CD4-positive, alpha-beta memory T cell (primary cell): ENCODE measurements at places on chromosomes 13 and 19. TPM values are rescaled to one million over a fixed set of nuclear protein-coding genes. Genes with fewer than 3 reads are reported as not detected.

BIVM gene
- total RNA-seq = 9.9 TPM

ZNF611 gene
- 52.8 TPM for total RNA-seq

FFAR1 gene
- total RNA-seq = not detected

REEP6 gene
- 3.3 TPM for total RNA-seq

NLRP12 gene
- not detected for total RNA-seq

ZNF160 gene
- total RNA-seq = 81.1 TPM

INSR gene
- 1.2 TPM for total RNA-seq

SYT5 gene
- total RNA-seq = not detected

DNA sequence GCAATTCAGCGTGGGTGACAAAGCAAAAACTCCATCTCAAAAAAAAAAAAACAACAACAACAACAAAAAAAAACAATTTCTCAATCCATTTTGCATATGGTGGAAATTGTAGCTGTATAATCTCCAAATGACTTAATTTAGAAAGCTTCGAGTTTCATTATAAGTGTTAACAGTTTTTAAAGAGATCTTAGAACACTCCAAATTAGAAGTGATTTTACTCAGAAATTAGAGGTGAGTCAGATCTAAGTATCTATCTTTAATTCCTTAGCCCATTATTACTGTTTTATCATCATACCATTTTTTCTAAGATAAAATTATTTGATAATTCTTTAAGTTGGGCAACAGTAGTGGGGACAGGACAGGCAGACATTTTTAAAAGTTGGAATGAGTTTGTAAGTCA, 60.5 kb downstream of the ZMYM2 start:
- peaks cover 4% of the 10 kb centered on the region for H3K36me3 ChIP-seq
- H3K4me3 ChIP-seq = no peak overlapping the region
- DNase-seq = no peak
- no peak overlapping the region for H3K27ac ChIP-seq
- H3K27me3 ChIP-seq = no peaks in the 10 kb centered on the region
- H3K4me1 ChIP-seq = no peaks in the 10 kb centered on the region

- no peak overlapping the region for H3K27ac ChIP-seq
- no peak for DNase-seq
- H3K36me3 ChIP-seq = no peaks in the 10 kb centered on the region
- no peaks in the 10 kb centered on the region for H3K27me3 ChIP-seq
These were observed 47.0 kb upstream of the DIAPH3 start for GRCh38 chr13:60210510-60211330.

GRCh38 chr19:40355975-40356680, 7.6 kb downstream of the PLD3 start:
- no peak for DNase-seq
- no peaks in the 10 kb centered on the region for H3K4me1 ChIP-seq
- no peak overlapping the region for H3K27ac ChIP-seq
- no peaks in the 10 kb centered on the region for H3K36me3 ChIP-seq

DNA sequence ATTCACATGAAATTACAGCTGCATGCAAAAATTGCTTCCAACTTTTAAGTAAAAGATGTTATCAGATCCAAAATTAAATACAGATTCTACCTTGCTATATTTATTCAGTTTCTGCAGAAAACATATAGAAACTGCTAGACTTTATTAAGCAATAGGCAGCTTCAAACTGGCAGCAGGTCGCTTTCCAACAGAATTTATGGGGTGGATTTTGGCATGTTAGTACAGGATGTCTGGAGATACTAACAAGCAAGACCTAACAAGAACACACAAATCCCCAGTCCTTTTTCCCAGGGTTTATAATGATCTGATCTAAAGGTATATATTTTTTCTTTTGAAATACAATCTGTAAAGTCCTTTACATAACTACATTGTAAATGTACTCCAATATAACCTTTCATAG, 27.5 kb downstream of the TBC1D4 start:
- H3K36me3 ChIP-seq = no peaks in the 10 kb centered on the region
- H3K4me3 ChIP-seq = no peak overlapping the region
- H3K4me1 ChIP-seq = no peaks in the 10 kb centered on the region
- DNase-seq = no peak
- H3K27ac ChIP-seq = no peak overlapping the region
- no peaks in the 10 kb centered on the region for H3K27me3 ChIP-seq

- no peaks in the 10 kb centered on the region for H3K4me1 ChIP-seq
- DNase-seq = no peak
- no peaks in the 10 kb centered on the region for H3K36me3 ChIP-seq
- H3K4me3 ChIP-seq = no peak overlapping the region
These were observed 18.7 kb downstream of the SHC2 start for GRCh38 chr19:442085-442484.

GRCh38 chr13:49840675-49841074, 48.2 kb upstream of the KPNA3 start:
- H3K4me1 ChIP-seq = no peaks in the 10 kb centered on the region
- no peak overlapping the region for H3K4me3 ChIP-seq
- no peaks in the 10 kb centered on the region for H3K36me3 ChIP-seq
- no peak overlapping the region for H3K27ac ChIP-seq
- H3K27me3 ChIP-seq = no peaks in the 10 kb centered on the region

GRCh38 chr13:66574606-66575005, 655.5 kb downstream of the PCDH9 start:
- no peak overlapping the region for H3K4me3 ChIP-seq
- no peak for DNase-seq
- no peaks in the 10 kb centered on the region for H3K4me1 ChIP-seq

DNA sequence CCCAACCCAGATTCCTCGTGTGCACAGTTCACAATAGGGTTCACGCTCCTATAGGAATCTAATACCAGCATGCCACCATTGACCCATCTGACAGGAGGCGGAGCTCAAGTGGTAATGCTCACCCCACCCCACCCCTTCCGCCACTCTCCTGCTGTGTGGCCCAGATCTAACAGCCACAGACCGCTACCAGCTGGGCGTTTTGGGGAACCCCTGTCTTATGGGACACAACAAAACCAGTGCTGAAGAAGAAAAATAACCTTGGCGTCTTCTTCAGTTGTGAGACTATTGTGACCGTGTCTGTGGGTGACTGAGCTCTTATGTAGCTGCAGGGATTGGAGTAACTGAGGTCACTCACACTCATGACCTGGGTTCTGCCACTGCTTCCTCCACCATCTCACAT, 5.2 kb upstream of the OR10H1 start:
- H3K4me1 ChIP-seq = no peaks in the 10 kb centered on the region
- no peak overlapping the region for H3K27ac ChIP-seq
- DNase-seq = no peak
- no peaks in the 10 kb centered on the region for H3K36me3 ChIP-seq

DNA sequence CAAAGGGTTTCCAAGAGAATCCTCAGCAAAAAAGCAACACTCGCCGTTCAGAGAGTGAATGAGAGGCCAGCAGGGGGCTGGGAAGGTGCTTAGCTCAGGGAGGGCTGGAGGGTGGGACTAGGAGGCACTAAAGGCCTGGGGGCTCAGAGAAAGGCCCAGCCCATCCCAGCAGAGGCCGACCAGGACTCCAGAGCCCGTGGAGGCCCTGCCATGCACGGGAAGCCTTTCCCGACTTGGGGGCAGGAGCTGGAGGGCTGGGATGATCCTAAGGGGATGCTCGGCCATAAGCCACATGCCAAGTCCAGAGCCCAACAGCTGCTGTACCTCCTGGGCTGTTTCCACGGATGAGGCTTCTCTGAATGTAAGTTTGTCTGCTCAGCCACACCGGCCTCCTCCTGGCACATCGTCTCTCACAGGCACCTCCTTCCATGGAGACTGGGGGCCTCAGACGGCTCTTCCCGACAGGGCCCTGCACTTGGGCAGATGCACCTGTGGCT, 19.5 kb downstream of the RASA3 start:
- no peak overlapping the region for H3K4me3 ChIP-seq
- no peak overlapping the region for H3K27ac ChIP-seq
- peaks cover 48% of the 10 kb centered on the region for H3K36me3 ChIP-seq

DNA sequence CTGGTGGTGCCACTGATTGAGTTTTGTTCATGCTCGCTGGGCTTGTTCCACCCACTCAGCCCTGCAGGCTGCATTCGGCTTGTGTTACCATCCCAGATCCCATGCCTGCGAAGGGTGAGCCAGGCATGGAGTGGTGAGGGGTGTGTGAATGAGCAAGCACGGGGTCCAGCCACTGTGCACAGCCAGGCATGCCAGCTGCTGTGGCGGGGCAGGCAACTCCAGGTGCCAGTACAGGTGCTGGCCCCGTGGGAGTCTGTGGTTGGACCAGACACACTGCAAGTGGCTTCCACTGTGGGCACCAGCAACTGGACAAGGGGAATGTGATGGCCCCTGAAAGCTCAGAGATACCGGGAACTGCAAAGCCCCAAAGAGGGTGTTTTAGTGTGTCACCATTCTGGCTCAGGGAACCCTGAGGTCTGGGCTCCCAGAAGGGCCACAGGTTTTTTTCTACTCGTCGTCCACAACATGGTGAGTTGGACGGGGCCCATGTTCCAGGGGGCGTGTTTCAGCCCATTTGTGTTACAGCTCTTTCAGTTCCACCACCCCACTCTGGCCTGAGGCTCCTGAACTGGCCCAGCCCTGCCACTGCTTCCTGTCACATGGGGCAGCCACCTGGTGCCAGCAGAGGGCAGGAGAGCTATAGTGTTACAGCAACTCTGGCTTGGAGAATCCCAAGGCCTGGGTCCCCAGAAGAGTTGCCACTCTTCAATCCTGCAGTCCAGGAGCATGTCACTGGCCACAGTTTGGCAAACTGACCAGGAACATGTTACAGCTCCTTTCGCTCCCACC, 217.0 kb upstream of the OBI1 start:
- H3K27ac ChIP-seq = no peak overlapping the region
- no peak for DNase-seq
- no peaks in the 10 kb centered on the region for H3K27me3 ChIP-seq
- H3K36me3 ChIP-seq = no peaks in the 10 kb centered on the region
- no peak overlapping the region for H3K4me3 ChIP-seq

GRCh38 chr19:10766049-10766623, 48.3 kb downstream of the DNM2 start:
- no peak overlapping the region for H3K27ac ChIP-seq
- no peaks in the 10 kb centered on the region for H3K27me3 ChIP-seq
- H3K4me1 ChIP-seq = peaks cover 73% of the 10 kb centered on the region
- peaks cover 14% of the 10 kb centered on the region for H3K36me3 ChIP-seq

DNA sequence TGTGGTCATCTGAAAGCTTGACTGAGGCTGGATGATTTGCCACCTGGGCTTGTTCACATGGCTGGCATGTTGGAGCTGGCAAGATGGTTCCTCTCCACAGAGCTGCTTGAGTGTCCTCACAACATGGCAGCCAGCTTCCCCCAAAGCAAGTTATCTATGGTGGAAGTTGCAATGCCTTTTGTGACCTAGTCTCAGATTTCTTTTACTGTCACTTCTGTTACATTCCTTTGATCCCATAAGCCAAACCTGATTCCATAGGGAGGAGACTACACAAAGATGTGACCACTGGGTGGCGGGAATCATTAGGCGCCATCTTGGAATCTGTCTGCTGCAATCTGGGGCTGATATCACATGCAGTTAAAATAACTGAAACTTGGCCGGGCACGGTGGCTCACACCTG, 17.5 kb upstream of the LMTK3 start:
- H3K4me1 ChIP-seq = no peaks in the 10 kb centered on the region
- no peak overlapping the region for H3K4me3 ChIP-seq
- no peaks in the 10 kb centered on the region for H3K36me3 ChIP-seq
- H3K27me3 ChIP-seq = no peaks in the 10 kb centered on the region
- DNase-seq = no peak
- no peak overlapping the region for H3K27ac ChIP-seq

- peak overlapping the region; percentile 87 for H3K27ac ChIP-seq
- no peaks in the 10 kb centered on the region for H3K27me3 ChIP-seq
- DNase-seq = peak; percentile 49
- H3K4me3 ChIP-seq = peak overlapping the region; percentile 78
- H3K36me3 ChIP-seq = peaks cover under 1% of the 10 kb centered on the region
- peaks cover 66% of the 10 kb centered on the region for H3K4me1 ChIP-seq
These were observed 7.1 kb upstream of the CIRBP start for GRCh38 chr19:1261798-1262622.

- DNase-seq = no peak
- H3K27ac ChIP-seq = no peak overlapping the region
- no peaks in the 10 kb centered on the region for H3K4me1 ChIP-seq
- H3K4me3 ChIP-seq = no peak overlapping the region
- no peaks in the 10 kb centered on the region for H3K27me3 ChIP-seq
- H3K36me3 ChIP-seq = no peaks in the 10 kb centered on the region
These were observed 1342.6 kb upstream of the SPRY2 start for GRCh38 chr13:81683521-81683920.

- DNase-seq = no peak
- no peak overlapping the region for H3K4me3 ChIP-seq
- no peaks in the 10 kb centered on the region for H3K36me3 ChIP-seq
- H3K4me1 ChIP-seq = peaks cover 12% of the 10 kb centered on the region
These were observed 15.8 kb upstream of the GARIN5A start for GRCh38 chr19:50492303-50493052.

- H3K27me3 ChIP-seq = no peaks in the 10 kb centered on the region
- no peak for DNase-seq
- no peak overlapping the region for H3K4me3 ChIP-seq
- H3K4me1 ChIP-seq = no peaks in the 10 kb centered on the region
These were observed 315.2 kb downstream of the ATP8A2 start for GRCh38 chr13:25686831-25687470.

- H3K27ac ChIP-seq = peak overlapping the region; percentile 28
- H3K36me3 ChIP-seq = peaks cover 18% of the 10 kb centered on the region
- no peak for DNase-seq
- H3K4me1 ChIP-seq = peaks cover 58% of the 10 kb centered on the region
- H3K4me3 ChIP-seq = no peak overlapping the region
These were observed 3.0 kb downstream of the ZMYM2 start for GRCh38 chr13:19961489-19961888.

GRCh38 chr19:3637621-3638020, 11.0 kb upstream of the CACTIN start:
- H3K27me3 ChIP-seq = no peaks in the 10 kb centered on the region
- no peak for DNase-seq
- H3K27ac ChIP-seq = no peak overlapping the region
- no peaks in the 10 kb centered on the region for H3K4me1 ChIP-seq

- no peak overlapping the region for H3K27ac ChIP-seq
- H3K4me1 ChIP-seq = no peaks in the 10 kb centered on the region
- no peak for DNase-seq
- no peak overlapping the region for H3K4me3 ChIP-seq
- H3K36me3 ChIP-seq = peaks cover 26% of the 10 kb centered on the region
- no peaks in the 10 kb centered on the region for H3K27me3 ChIP-seq
These were observed 13.4 kb downstream of the UBXN6 start for GRCh38 chr19:4443966-4444764.

DNA sequence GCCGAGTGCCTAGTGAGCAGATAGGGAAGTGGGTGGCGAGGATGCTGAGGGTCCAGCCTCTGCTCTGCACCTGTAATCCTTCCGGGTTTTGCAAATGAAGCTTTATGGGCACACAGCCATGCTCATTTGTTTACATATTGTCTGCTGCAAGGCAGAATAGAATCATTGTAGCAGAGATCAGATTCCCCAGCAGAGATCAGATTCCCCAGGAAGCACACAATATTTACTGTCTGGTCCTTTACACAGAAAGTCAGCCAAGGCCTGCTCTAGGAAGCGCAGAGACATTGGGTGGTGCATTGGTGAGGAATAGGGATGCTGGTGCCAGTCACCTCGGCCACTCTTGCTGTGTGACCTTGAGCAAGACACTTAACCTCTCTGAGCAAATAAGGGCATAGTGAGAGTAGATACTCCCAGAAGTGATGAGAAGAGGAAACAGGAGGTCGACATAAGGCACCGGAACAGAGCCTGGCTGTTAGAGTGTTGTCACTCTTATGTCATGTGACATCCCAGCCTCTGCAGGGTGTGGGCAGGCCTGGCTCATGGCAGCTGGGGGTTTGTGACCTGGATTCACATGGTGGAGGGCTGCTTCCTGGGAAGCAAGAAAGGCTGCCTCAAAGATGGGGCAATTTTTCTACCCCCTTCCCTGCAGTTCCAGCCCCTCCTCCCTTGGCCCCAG, 25.6 kb downstream of the CARM1 start:
- no peak overlapping the region for H3K27ac ChIP-seq
- no peak for DNase-seq
- H3K4me3 ChIP-seq = no peak overlapping the region

- H3K4me1 ChIP-seq = no peaks in the 10 kb centered on the region
- no peaks in the 10 kb centered on the region for H3K36me3 ChIP-seq
- no peaks in the 10 kb centered on the region for H3K27me3 ChIP-seq
- no peak overlapping the region for H3K27ac ChIP-seq
These were observed 6.3 kb upstream of the IGSF23 start for GRCh38 chr19:44607049-44607448.
